AG04450 (cell line): ENCODE measurements at places on chromosomes 13 and 19.

- DNase-seq = no peak
Measured at GRCh38 chr13:108586826-108587225, 42.6 kb upstream of the MYO16 start.

DNA sequence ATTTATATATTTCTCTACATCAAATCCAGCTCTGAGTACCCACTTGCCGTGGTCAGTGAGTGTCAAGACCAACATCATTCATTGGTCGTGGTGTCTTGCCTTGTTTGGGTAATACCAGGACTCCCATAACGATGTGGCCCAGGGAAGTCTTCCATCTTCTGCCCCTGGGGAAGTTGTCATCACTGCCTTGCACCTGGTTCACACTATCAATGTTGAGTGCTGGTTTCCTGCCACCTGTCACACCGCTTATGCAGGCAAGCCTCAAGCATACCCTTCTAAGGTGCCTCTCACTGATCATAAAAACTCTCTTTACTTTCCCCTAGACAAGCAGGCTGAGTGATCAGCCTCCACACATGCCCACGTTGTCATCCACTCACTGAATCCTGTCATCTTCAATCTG lies 382.4 kb downstream of the KCTD12 start:
- no peak for DNase-seq

GRCh38 chr19:55400281-55401087 lies 7.1 kb downstream of the UBE2S start:
- DNase-seq = no peak

GRCh38 chr19:46579361-46579879 lies 21.7 kb upstream of the CALM3 start:
- no peak for DNase-seq

GRCh38 chr13:97226013-97226412 lies 3.9 kb downstream of the MBNL2 start:
- no peak for DNase-seq

- DNase-seq = no peak
Measured at GRCh38 chr13:92415781-92416180, 810.8 kb upstream of the GPC6 start.

GRCh38 chr13:50699874-50700663 lies 143.4 kb downstream of the DLEU7 start:
- no peak for DNase-seq

GRCh38 chr19:4909156-4909896 lies at the start of gene UHRF1:
Gene UHRF1, plus strand, starts transcription at chr19:4909501. Its CDS starts 1,385 bp downstream, at chr19:4910886.
- no peak for DNase-seq

- no peak for DNase-seq
Measured at GRCh38 chr19:41220811-41221210, 1.8 kb downstream of the AXL start.

DNA sequence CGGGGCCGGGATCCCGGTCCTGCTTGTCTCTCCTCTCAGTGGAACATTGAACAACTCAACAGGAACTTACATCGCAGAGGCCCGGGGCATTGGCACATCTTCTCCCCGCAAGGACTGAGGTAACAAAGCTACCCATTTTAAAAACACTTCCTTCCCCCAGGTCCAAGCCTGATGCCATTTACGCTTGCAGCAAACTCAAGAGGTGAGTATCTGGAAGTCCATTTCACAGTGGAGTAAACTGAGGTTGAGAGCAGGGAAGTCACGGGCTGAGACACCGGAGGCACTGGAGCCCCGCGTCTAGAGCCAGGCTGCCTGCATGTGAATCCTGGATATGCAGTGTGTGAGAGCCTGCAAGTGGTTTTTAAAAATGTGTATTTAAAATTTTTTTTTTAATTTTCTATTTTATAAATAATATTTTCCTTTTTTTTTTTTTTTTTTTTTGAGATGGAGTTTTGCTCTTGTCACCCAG lies 492 bp upstream of the PGLYRP1 start:
- no peak for DNase-seq

- DNase-seq = peak; percentile 58
Measured at GRCh38 chr13:97328222-97328790, 105.7 kb upstream of the RAP2A start.

- DNase-seq = no peak
Measured at GRCh38 chr19:39647918-39648317, 7.8 kb upstream of the LGALS16 start.

DNA sequence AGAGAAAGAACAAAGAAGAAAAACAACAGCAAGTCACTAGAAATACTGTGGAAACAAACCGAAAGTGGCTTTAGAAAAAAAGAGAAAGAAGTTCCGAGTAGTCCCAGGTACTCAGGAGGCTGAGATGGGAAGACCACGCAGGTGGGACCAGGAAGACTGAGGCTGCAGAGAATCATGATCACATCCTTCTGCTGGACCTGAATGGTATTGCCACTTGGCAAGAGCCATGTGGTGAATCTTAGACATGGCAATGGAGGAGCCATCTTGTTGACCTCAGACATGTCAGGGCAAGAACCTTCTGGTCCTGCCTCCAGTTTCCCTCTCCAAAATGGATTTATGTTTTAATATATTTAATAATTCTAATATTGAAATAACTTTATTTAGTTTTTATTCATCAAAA lies 37.4 kb upstream of the ZNF724 start:
- DNase-seq = no peak

- DNase-seq = no peak
Measured at GRCh38 chr13:93765062-93765461, 538.5 kb downstream of the GPC6 start.

- no peak for DNase-seq
Measured at GRCh38 chr13:95204231-95204765, 97.0 kb downstream of the ABCC4 start.

DNA sequence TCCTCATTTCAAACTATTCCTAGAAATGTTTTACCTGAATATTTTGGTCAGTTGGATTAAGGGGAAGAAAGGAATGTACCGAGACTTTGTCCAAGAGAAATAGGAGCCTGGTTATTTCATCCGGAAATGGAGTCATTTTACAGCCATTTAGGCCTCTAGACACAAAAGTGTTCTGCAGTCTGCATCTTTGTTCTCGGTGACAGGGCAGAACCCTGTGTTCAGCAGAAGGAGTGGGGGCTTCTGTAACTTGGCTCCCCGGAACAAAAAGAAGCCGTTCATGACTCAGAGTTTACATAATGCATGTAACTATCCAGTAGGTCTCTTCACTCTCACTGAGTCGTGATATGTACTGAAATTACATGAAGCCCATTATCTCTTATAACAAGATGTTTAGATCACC lies 21.6 kb upstream of the FNDC3A start:
- DNase-seq = no peak

GRCh38 chr13:76654263-76654662 lies 231.9 kb downstream of the KCTD12 start:
- no peak for DNase-seq

DNA sequence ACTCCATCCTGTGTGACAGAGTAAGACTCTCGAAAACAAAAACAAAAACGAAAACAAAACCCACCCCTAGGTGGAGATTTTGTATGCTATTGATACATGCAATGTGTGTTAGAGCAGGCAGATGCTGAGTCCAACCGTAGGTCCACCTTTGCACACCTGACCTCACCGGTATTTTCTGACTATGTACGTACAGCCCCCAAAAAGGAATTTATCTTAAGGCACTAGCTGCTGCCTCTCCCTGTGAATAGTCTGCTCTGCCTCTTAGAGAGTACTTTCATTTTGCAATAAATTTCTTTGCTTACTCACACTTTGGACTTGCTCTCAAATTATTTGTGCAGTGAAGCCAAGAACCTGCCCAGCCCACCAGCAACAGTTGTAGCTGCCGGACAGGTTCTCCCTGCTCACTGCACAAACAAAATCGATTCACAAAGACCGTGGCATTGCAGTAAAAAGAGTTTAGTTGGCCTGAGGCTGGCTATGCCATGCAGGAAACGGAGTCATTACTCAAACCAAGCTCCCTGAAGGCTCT lies 8.2 kb upstream of the ZNF77 start:
- DNase-seq = no peak
